ENCODE measurements at places on chromosomes 16 and 17.

DNA sequence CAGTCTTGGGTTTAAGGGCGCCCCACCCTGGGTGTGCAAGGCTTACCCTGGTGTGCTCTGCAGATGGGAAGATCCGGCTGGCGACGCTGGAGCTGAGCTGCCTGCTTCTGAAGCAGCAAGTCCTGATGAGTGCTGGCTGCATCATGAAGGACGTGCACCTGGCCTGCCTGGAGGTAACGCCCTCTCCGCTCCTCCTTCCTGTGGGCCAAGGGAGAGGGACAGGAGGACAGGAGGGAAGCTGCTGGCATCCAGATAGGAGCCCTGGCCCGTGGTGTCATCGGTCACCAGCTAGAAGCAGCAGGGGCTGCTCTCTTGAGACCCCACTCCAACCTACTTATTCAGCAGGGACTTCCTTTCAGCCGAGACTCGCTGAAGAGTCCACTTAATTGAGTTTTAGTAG lies 97.8 kb downstream of the CLEC16A start:
- DNase-seq = no peak

DNA sequence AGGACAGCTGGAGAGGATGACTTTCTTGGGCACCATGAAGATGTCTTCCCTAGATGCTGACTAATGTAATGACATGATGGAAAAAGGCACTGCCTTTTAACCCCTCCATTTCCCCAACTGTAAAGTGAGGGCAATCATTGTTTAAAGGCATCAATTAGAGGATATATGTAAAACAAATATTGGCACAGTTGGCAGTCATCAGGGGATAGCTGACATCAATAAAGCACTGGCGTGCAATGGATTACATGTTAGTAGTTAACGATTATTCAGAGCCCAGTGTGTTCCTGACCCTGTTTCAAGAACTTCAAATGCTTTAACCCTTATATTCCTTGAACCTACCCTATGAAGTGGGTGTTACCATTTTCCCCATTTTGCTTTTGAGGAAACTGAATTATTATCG lies 100.7 kb downstream of the TMEM114 start:
- DNase-seq = no peak

- DNase-seq = no peak
Observed at GRCh38 chr16:50285406-50286003, 19.2 kb downstream of the ADCY7 start.

DNA sequence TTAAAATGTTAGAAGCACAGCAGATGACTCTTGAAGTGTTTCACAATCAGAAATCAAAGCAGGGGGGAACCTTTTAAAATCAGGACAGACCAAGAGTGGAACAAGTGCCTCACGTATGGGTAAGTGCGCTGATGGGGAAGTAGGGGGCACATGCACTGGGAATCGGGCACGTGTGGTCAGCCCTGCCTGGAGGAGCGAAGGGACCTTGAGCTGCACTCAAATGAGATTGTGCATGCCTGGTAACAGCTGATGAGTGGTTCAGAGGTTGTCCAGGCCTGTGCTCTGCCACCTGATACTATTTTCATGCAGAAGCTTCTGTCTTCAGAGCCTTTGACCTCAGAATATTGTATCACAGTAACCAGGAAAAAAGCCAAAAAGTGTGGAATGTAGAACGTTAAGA lies 13.7 kb upstream of the XYLT2 start:
- DNase-seq = peak; percentile 20

DNA sequence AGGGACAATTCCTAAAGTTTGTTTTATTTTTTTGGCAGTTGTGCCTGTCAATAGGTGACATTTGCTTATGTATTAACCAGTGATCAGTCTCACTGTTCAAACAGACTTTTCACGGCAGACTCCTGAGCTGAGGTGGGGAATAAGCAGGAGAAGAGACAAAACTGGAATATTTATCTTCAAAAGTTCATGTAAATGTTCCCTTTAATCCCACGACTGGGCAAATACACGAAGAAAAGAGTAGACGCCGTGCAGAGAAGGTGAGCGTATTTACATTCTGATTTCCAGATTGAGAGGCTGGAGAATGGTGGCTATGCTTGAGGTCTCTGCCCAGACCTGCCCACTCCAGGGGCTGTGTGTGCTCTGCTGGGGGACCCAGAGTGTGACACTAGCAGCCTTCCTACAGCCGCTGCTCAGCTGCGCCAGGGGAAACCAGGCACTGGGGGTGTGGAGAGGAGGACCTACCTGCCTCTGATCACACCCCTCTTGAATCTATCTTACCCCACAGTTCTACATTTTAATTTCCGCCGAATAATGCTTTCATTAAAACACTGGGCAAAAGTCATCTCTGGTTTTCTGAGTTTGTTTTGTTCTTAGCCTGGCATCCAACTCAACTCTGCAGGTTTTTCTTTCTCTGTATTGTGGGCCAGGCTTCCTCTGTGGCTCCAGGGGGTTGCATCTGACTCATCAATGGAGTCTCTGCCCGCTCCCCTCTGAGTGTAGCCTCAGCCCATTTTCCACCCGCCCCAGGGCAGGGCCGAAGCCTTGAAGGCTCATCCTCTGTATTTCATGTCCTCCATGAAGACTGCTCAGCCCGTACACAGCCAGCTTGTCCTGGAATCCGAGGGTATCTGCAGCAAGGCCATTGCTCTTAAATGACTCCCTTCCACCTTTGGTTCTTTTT lies 237.1 kb downstream of the NTN1 start:
- no peak for DNase-seq

- DNase-seq = no peak
Observed at GRCh38 chr17:60292697-60293096, 99.2 kb downstream of the USP32 start.

DNA sequence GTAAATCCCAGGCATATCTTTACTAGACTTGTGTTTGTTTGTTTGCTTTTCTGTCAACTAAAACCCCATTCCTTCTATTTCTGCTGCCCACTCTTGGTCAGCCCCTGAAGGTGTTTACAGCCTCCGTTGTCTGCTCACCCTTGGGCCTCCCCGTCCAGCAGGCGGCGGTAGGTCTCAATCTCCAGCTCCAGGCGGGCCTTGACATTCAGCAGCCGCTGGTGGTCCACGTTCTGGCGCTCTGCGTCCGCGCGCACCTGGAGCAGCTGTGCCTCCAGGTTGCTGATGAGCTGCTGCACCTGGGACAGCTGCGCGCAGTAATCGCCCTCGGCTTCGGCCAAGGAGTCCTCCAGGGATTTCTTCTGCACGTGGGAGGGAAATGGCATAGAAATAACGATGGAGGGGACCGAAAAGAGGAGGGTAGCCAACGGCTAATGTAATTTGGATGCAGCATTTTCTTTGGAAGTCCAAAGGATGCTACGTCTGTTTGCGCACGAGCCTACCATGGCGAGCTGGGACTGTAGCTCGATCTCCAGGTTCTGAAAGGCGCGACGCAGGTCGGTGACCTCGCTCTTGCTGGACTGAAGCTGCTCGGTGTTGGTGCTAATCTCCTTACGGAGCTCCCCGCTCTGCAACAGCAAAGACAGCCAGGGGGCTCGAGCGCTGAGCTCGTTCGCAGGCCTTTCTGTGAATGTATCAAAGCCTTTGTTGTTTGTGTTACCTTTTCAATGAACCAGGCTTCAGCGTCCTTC lies 3.9 kb downstream of the KRT12 start:
- peak; percentile 40 for DNase-seq

DNA sequence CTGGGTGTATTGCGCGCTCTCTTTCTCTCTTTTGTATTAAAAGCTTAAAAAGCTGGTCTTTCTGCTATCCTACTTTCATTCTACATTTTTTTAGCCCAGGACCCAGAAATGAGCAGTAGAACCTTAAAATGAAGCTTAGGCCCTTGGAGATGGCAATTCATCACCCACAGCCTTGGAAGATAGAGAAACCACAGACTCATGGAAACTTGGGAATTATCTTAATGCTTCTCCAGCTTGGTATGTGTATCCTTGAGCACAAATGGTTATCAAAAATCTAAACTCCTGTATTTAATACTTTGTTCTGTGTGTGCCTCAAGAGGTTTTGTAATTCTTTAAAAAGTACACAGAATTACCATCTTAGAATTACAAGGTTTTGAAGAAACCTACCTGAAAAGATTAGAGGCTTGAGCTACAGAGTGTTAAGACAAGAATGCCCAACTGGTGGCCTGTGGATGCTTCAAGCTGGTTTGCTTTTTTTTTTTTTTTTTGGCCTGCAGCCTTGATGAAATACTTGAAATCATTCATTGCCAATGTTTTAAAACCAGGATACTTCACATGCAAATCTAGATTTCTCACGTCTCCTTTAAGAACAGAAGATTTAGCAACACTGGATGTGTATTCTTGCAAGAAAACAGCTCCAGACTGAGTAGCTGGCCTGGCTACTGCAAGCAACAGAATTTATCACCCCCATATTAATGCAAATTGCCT lies 105.0 kb downstream of the XYLT1 start:
- DNase-seq = no peak

DNA sequence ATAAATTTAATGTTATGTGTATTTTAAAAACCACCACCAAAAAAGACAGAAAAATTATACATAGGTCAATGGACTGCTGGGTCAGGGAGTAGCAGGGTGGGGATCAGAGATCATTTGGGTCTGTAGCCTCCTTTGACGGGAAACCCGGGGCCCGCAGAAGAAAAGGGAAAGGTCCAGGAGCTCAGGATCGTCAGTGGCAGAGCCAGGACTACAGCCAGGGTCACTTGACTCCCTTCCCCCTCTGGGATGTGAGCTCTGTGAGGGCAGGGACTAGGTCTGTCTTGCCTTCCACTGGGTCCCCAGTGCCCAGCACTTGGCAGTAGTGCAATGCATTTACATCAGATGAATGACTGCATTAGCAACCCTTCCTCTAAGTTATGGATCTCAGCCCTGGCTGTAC lies 62.1 kb downstream of the TOM1L2 start:
- no peak for DNase-seq

DNA sequence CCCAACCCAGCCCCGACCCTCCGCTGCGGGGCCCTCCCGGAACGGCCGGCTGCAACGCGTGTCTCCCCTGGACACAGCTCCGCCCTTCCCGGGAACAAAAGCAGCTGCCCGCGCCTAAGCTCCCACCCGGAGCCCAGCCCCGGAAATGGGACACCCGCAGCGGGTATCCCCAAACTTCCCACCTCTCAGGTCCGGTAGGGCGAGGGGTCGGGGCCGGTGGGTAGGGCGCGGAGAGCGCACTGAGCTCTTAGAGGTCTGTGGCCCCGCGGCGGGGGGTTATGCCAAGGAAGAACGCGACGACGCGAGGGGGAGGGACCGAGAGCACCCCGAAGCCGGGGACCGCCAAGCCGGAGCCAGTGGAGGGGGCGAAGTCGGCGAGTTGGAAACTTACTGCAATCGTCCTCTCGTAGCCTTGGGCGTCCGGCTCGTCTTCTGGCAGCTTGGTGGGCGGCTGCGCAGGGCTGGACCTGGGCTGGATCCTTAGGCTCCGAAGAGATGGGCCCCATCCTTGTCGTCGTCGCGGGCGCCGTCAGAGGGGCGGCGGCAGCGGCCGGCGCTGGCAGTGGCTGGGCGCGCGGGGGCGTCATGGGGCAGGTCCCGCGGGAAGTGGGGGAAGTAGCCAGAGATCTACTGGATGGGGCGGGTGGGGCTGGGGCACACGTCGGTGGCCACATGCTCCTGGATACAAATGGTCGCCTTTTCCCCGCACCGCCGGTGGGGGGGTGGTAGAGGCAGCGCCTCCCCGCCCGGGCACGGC lies 6.9 kb downstream of the USP6 start:
- DNase-seq = peak; percentile 25

DNA sequence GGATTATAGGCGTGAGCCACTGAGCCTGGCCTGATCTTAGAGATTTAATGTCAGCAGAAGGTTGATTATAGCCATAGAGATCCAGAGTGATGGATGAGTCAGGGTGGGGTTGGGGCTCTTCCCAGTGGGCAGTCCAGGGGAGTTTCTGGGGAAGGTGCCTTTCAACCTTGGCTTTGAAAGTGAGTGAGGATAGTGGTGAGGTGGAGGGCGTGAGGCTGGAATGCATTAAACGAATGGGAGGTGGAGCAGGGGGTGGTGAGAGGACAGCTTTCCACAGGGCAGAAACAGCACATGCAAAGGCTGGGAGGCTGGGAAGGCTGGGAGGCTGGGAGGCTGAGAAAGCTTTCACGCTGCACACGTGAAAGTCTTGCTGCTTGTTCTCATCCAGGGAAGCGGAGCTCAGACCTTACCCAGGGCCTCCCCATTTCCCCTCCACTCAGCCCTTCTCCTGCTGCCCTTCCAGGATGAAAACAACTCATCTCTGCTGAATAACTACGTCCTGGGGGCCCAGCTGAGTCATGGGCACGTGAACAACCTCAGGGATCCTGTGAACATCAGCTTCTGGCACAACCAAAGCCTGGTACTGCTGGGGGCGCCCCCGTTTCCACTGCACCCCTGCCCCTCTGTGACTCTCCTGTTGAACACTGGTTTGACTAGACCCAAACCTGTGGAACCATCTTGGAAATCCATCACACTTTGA lies 22.3 kb downstream of the ADGRG5 start:
- no peak for DNase-seq

DNA sequence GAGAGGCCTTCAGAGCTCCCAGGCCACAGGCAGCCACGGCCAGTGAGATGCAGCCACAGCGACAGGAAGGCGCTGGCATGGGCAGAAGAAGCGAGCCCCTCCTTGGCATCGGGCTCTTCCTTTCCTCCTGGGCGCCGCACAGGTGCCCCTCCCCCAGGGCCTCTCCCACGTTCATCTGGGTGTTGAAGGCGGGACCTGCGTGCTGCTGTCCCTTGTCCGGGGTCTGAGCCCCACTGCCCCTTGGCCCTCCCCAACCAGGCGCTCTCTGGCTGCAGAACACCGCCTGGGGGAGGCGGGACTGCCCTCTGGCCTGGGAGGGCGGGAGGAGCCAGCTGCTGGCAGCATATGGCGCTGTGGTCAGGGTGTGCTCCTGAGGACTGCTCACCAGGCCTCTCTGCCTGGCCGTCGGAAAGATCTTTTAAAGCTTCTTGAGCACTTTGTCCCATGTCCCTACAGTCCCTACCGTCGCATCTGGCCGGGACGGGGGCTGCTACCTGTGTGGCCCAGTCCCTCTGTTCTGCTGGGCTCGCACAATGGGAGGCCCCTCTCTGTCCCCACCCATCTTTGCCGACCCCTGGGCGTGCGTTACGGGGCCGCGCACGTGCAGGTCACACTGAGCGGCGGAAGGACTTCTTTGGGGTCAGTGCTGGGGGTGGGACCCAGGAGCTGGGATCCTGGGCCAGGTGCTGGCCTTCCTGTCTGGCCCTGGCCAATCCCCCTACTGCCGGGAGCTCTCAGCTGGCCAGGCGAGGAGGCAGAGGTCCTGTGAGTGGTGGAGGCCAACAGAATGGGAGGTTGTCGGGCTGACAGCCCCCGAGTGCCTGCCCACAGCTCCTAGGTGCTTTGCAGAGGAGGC lies 1.7 kb downstream of the SLC25A10 start:
- DNase-seq = peak; percentile 60

GRCh38 chr16:70703041-70703834 lies 17.4 kb upstream of the MTSS2 start:
- no peak for DNase-seq

- DNase-seq = no peak
Observed at GRCh38 chr16:23172994-23173393, 9.6 kb upstream of the SCNN1G start.

DNA sequence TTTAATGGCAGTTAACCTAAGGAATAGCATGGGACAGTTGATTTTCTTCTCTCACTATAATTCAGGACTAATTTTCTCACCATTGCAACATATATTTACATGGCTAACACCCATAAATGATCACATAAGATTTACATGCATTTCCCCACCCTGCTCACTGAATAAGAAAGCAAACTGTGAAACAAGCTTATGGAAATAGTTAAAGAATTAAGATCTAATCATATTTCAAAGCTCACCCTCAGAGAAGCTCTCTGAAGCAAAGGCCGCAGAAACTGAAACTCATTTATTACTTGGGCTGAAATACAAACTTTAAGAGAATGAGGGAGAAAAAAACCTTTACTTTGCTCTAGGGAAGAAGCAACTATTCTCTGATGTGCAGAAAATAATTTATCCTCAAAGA lies 218.7 kb upstream of the AXIN2 start:
- DNase-seq = no peak

- no peak for DNase-seq
Observed at GRCh38 chr17:32570081-32570396, 83.2 kb downstream of the CDK5R1 start.

Data from hematopoietic multipotent progenitor cell treated with erythropoietin and hydrocortisone succinate and interleukin-3 and kit ligand, for 4 days (in vitro differentiated cells).